ENCODE measurements at places on chromosomes 4 and X. TPM values are rescaled to one million over a fixed set of nuclear protein-coding genes. Genes with fewer than 3 reads are reported as not detected.

GRCh38 chr4:15162465-15163283, 160.4 kb downstream of the CPEB2 start:
- no peak for DNase-seq

DNA sequence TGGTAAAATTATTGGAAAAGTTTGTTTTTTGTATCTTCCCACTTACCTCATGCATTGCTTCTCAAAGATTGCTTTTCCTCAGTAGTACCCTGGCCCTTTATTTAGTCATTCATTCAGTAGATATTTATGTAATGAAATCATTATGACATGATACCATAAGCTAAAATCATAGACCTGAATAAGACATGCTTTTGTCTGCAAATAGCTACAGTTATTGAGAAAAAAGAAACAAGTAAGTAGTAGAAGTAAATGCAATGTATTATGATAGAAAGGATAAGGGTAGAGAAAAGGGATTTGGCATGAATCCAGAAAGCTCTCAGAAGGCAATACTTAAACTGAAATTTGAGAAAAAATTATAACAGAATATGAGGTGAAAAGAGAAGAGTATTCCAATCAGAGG, 352.5 kb downstream of the GPM6A start:
- DNase-seq = no peak

- DNase-seq = peak; percentile 17
Measured at GRCh38 chr4:89254847-89255246, 52.8 kb downstream of the GPRIN3 start.

- DNase-seq = no peak
Measured at GRCh38 chrX:30153881-30154260, 61.5 kb upstream of the MAGEB2 start.

GRCh38 chrX:49291615-49292337, 11.7 kb upstream of the GAGE10 start:
- peak; percentile 55 for DNase-seq

- DNase-seq = no peak
Measured at GRCh38 chrX:35842674-35843073, 44.5 kb downstream of the MAGEB16 start.

The GPRIN3 gene
- 0.03 TPM for total RNA-seq

The EFHC2 gene
- total RNA-seq = 0.51 TPM

The MBNL3 gene
- 3.5 TPM for total RNA-seq

The TMSB15B gene
- 6.0 TPM for total RNA-seq

The GUCY1A1 gene
- total RNA-seq = 1.4 TPM

The UGT2B11 gene
- not detected for total RNA-seq

The SYP gene
- total RNA-seq = 7.6 TPM

The FOXR2 gene
- total RNA-seq = 6.0 TPM

The GABRG1 gene
- not detected for total RNA-seq

The KIAA1210 gene
- total RNA-seq = not detected
